Progenitor cell of endocrine pancreas (in vitro differentiated cells): ENCODE measurements at places on chromosomes 11 and 22.

DNA sequence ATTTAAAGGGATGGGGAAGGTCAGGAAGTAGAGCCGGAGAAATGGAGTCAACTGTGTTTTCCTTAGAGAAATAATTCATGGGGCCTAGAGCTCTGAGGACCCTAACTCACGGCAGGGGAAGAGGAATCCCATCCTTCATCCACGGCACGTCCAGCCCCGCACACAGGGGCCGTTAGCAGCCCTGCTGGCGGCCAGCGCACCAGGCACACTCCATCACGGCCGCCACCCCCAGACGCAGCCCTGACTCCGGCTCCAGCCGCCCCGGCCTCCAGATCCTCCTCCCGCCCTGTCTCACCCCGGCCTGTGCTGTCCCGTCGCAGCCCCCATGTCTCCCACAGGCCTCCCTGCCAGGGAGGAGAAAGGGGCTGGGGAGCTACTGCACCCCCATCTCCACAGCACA lies 11.2 kb downstream of the MRPL23 start:
- no peak overlapping the region for H3K4me3 ChIP-seq
- no peaks in the 10 kb centered on the region for H3K36me3 ChIP-seq
- no peak overlapping the region for H3K27ac ChIP-seq
- no peak for DNase-seq
- H3K27me3 ChIP-seq = no peaks in the 10 kb centered on the region

DNA sequence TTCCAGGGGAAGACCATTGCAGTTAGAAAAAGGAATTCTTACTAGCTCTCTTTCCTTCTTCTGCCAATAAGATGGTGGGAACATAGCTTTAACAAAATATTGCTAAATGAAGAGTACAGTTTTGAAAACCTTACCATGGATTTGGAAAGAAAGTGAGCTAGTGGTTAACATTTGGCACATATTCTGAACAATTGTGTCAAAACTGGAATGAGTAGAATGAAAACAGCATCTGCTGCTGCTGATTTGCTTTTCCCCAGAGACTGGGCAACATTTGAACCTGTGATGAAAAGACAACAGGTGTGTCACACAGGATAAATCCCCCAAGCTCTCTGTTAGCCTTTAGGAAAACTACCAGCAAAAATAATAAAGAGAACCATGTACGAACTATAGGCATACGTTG lies 761.4 kb downstream of the KCNA4 start:
- H3K27me3 ChIP-seq = no peaks in the 10 kb centered on the region
- DNase-seq = no peak
- no peak overlapping the region for H3K27ac ChIP-seq
- no peaks in the 10 kb centered on the region for H3K4me1 ChIP-seq

DNA sequence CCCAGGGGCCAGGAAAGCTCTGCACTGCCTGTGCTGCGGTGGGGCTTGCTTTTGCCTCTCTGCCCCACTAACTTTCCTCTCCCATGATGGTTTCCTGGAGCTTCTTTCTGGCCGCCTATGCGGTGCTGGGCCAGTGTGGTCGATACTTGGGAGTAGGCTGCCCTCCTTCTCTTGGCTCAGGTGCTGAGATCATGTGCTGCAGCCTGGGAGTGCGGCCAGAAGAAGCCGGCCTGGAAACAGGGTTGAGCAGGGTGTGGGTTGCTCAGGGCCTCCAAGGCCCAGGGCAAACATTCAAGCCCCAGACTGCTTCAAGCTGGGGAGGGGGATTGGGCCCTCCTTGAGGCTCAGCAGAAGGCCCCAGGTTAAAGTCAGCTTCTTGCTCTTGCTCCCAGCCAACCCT lies 125.0 kb downstream of the NTM start:
- no peaks in the 10 kb centered on the region for H3K36me3 ChIP-seq
- H3K27me3 ChIP-seq = peaks cover 5% of the 10 kb centered on the region
- no peaks in the 10 kb centered on the region for H3K4me1 ChIP-seq
- no peak overlapping the region for H3K27ac ChIP-seq
- H3K4me3 ChIP-seq = no peak overlapping the region

GRCh38 chr11:115535781-115536180 lies 31.6 kb upstream of the CADM1 start:
- H3K4me3 ChIP-seq = no peak overlapping the region
- H3K36me3 ChIP-seq = no peaks in the 10 kb centered on the region
- H3K4me1 ChIP-seq = peaks cover 32% of the 10 kb centered on the region
- DNase-seq = no peak

DNA sequence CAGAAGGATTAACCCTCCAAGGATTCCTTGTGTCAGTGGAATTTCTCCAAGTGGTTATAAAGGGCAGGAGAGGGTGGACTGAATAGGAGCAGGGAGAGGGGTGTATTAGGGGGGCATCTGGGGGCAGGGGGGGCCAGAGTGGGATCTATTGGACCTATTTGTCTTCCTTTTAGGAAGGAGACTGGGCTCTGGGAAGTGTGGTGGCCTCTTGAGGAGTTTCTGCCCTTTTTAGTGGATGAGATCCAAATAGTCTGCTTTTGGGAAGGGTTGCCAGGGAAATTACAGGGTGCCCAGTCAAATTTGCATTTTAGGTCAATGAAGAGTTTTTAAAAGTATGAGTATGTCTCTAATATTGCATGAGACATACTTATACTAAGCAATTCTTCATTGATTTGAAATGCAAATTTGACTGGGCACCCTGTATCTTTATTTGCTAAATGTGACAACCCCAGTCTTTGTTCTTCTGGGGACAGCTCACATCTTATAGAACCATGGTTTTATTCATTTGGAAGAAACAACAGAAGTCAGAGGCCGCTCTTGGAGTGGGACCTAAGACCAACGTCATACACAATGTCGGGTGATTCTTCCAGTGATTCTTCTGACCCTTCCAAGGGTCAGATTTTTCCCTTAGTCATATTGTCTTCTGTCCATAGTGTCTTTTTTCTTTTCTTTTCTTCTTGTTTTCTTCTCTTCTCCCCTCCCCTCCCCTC lies 429 bp upstream of the SLC22A6 start:
- no peak overlapping the region for H3K27ac ChIP-seq
- no peak for DNase-seq
- peaks cover 10% of the 10 kb centered on the region for H3K27me3 ChIP-seq
- no peaks in the 10 kb centered on the region for H3K36me3 ChIP-seq
- H3K4me3 ChIP-seq = no peak overlapping the region

DNA sequence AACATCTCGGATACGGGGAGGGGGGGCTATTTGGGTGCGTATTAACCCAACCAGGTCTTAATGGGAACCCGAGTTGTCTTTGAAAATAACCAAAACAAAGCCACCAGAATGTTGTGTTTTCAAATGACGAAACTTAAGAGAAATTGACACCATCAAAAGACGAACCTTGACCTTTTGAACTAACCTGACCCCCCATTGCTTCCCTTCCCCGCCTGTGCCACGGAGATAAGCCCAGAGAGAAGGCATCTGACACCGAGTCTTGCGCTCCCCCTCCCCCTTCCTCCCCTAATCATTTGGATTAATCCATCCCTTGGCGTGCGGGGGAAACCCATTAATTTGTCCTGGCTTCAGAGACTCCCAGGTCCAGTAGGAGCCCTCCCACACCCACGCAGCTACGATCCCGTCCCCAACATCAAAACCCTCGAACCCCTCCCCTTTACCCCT lies 4.5 kb upstream of the GCAT start:
- H3K27me3 ChIP-seq = peaks cover 3% of the 10 kb centered on the region
- H3K4me3 ChIP-seq = peak overlapping the region; percentile 83
- no peaks in the 10 kb centered on the region for H3K36me3 ChIP-seq

DNA sequence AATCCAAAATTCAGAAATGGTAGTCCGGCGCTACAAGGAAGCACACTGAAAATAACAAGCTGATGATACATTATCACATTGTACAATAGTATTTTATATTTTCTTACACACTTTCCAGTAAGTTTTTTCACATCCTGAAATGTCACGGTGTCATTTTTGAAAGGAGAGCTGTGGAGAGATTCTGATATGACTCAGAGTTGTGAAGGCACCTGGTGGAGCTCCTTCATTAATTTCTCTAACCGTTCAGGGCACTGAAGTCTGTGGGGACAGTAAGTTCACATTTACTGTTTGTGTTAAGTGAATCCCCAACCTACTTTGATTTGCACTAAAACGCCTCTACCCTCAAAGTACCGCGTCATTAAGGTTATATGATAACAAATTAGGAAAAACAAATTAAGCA lies 13.3 kb downstream of the LDHAL6A start:
- peaks cover 6% of the 10 kb centered on the region for H3K36me3 ChIP-seq
- H3K4me3 ChIP-seq = no peak overlapping the region
- no peak for DNase-seq
- H3K4me1 ChIP-seq = no peaks in the 10 kb centered on the region
- no peaks in the 10 kb centered on the region for H3K27me3 ChIP-seq

DNA sequence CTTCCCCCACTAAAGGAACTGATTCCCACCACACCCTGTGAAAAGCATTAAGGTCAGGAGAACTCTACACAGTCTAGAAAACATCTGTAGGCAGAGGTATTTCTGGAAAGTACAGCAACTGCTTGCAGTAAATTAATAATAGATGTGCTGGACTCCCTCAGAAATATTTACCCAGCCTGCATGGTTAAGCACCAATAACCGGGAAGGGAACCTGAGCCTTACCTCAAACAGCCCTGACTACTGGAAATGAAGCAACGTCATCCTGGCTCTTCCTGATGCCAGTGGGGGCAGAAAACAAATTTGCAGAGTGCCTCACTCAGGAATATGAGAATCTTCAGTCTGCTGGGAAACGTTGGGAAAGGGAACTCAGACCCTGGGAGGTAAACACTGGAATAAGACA lies 318.1 kb downstream of the TENM4 start:
- peaks cover 12% of the 10 kb centered on the region for H3K36me3 ChIP-seq
- DNase-seq = no peak
- no peak overlapping the region for H3K27ac ChIP-seq

GRCh38 chr11:12914400-12914912 lies 94.7 kb upstream of the RASSF10 start:
- H3K27me3 ChIP-seq = no peaks in the 10 kb centered on the region
- peak; percentile 61 for DNase-seq
- peaks cover 11% of the 10 kb centered on the region for H3K4me1 ChIP-seq
- H3K4me3 ChIP-seq = no peak overlapping the region
- H3K36me3 ChIP-seq = peaks cover 10% of the 10 kb centered on the region
- no peak overlapping the region for H3K27ac ChIP-seq

DNA sequence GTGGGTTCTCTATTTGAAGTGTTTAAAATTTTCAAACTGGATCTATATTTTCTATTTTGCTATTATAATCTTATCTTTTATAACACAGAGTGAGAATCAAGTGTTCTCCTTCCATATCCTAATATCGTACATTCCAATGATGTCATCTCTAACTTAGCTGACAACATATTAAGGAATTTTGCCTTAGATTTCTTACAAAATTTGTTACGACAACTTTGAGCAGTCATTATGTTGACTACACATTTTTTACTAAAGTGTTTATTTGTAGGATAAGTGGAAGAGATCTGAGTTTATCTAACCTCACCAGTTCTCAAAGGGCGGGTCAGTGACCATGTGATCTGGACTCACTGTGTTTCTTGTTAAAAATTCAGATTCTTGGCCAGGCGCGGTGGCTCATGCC lies 12.7 kb downstream of the BTG4 start:
- no peak overlapping the region for H3K4me3 ChIP-seq
- peaks cover 6% of the 10 kb centered on the region for H3K4me1 ChIP-seq
- no peak overlapping the region for H3K27ac ChIP-seq

GRCh38 chr11:74366576-74366975 lies 31.7 kb downstream of the PGM2L1 start:
- no peaks in the 10 kb centered on the region for H3K27me3 ChIP-seq
- H3K36me3 ChIP-seq = peaks cover 25% of the 10 kb centered on the region
- no peak overlapping the region for H3K4me3 ChIP-seq
- H3K4me1 ChIP-seq = no peaks in the 10 kb centered on the region
- DNase-seq = no peak

DNA sequence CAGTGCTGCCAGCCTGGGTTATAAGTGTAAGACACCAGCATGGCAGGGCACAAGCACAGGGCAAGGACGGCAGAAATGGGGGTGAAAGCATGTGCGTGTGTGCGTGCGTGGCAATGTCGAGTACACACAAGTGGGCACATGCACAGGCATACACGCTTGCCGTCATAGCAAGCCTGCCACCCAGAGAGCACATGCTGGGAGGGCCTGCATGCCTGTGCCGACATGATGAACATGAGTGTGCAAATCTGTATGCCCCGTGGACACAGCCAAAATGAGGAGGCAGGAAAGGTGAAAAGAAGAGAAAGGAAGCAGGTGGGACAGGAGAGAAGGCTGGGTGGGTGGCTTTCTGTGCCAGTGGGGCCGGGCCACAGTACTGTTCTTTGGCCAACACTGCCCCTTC lies 62.9 kb downstream of the NECTIN1 start:
- peaks cover 1% of the 10 kb centered on the region for H3K36me3 ChIP-seq
- no peak for DNase-seq
- no peak overlapping the region for H3K27ac ChIP-seq
- H3K4me1 ChIP-seq = peaks cover 12% of the 10 kb centered on the region
- no peaks in the 10 kb centered on the region for H3K27me3 ChIP-seq
- no peak overlapping the region for H3K4me3 ChIP-seq

GRCh38 chr11:19995145-19995544 lies 165.1 kb downstream of the DBX1 start:
- no peaks in the 10 kb centered on the region for H3K27me3 ChIP-seq
- no peak overlapping the region for H3K4me3 ChIP-seq
- no peak overlapping the region for H3K27ac ChIP-seq
- DNase-seq = no peak

GRCh38 chr11:128735935-128736605 lies 42.2 kb downstream of the FLI1 start:
- no peaks in the 10 kb centered on the region for H3K36me3 ChIP-seq
- DNase-seq = no peak
- peaks cover 23% of the 10 kb centered on the region for H3K4me1 ChIP-seq
- no peak overlapping the region for H3K4me3 ChIP-seq
- H3K27me3 ChIP-seq = peaks cover 41% of the 10 kb centered on the region
- no peak overlapping the region for H3K27ac ChIP-seq

DNA sequence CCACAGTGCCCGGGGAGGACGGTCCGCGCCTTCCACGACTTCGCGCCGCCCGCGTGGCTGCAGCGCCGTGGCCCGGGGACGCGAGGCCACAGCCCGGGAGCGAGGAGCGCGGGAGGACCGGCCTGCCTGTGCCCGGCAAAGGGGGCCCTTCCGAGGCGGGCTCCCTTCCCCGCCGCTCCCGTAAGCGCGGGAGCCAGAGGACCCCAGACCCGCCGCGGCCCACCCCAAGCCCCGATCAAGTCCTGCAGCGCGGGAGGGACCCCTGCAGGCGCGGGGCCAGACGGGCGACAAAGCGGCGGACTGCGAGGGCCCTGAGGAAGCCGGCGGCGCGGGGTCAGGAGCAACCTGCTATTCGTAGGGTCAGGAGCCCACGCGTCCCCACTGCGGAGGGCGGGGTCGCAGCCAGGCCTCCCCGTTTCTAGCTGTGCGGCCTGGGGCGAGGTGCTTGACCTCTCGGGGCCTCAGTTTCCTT lies 110.3 kb downstream of the WNT7B start:
- peaks cover 62% of the 10 kb centered on the region for H3K27me3 ChIP-seq
- peaks cover 6% of the 10 kb centered on the region for H3K36me3 ChIP-seq
- DNase-seq = no peak
- peaks cover 17% of the 10 kb centered on the region for H3K4me1 ChIP-seq

GRCh38 chr11:132402071-132402684 lies 1031.8 kb downstream of the NTM start:
- no peak overlapping the region for H3K27ac ChIP-seq
- no peaks in the 10 kb centered on the region for H3K36me3 ChIP-seq
- no peak overlapping the region for H3K4me3 ChIP-seq
- peaks cover 38% of the 10 kb centered on the region for H3K4me1 ChIP-seq
- peak; percentile 13 for DNase-seq
